ENCODE measurements at places on chromosomes 11 and 22. TPM values are rescaled to one million over a fixed set of nuclear protein-coding genes. Genes with fewer than 3 reads are reported as not detected.

- H3K27ac ChIP-seq = peak overlapping the region; percentile 97
- peaks cover 45% of the 10 kb centered on the region for H3K36me3 ChIP-seq
- peaks cover 33% of the 10 kb centered on the region for H3K4me1 ChIP-seq
Observed at GRCh38 chr11:59669611-59670009, 773 bp upstream of the PATL1 start.

DNA sequence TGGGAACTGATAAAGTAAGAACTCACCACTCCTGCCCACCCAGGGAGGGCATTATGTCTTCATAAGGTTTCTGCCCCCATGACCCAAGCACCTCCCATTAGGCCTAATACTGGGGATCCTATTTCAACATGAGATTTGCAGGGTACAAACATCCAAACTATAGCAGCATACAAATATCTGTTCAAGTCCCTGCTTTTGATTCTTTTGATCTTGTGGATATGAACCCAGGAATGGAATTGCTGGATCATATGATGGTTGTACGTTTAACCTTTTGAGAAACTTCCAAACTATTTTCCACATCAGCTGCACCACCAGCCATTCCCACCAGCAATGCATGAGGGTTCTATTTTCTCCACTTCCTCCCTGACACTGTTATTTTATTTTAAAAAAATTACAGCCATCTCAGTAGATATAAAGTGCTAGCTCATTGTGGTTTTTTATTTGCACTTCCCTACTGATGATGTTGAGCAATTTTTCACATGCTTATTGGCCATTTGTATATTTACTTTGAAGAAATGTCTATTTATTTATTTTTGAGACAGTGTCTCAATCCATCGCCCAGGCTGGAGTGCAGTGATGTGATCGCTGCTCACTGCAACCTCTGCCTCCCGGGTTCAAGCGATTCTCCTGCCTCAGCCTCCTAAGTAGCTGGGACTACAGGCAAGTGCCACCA, 7.1 kb upstream of the ATG16L2 start:
- H3K27me3 ChIP-seq = no peaks in the 10 kb centered on the region
- peaks cover 6% of the 10 kb centered on the region for H3K4me1 ChIP-seq
- no peaks in the 10 kb centered on the region for H3K36me3 ChIP-seq
- H3K4me3 ChIP-seq = no peak overlapping the region
- H3K27ac ChIP-seq = no peak overlapping the region

Gene TMEM126A
- 22.9 TPM for total RNA-seq

Gene LRRC4C
- not detected for total RNA-seq

- no peak overlapping the region for H3K4me3 ChIP-seq
- no peaks in the 10 kb centered on the region for H3K4me1 ChIP-seq
- no peak overlapping the region for H3K27ac ChIP-seq
- DNase-seq = no peak
- H3K36me3 ChIP-seq = no peaks in the 10 kb centered on the region
- H3K27me3 ChIP-seq = no peaks in the 10 kb centered on the region
Observed at GRCh38 chr11:94025690-94026394, 4.7 kb downstream of the HEPHL1 start.

Gene SAMM50
- 47.0 TPM for total RNA-seq

- no peak overlapping the region for H3K27ac ChIP-seq
- no peaks in the 10 kb centered on the region for H3K4me1 ChIP-seq
- no peak overlapping the region for H3K4me3 ChIP-seq
- no peaks in the 10 kb centered on the region for H3K36me3 ChIP-seq
Observed at GRCh38 chr11:128565881-128566280, 21.5 kb downstream of the ETS1 start.

DNA sequence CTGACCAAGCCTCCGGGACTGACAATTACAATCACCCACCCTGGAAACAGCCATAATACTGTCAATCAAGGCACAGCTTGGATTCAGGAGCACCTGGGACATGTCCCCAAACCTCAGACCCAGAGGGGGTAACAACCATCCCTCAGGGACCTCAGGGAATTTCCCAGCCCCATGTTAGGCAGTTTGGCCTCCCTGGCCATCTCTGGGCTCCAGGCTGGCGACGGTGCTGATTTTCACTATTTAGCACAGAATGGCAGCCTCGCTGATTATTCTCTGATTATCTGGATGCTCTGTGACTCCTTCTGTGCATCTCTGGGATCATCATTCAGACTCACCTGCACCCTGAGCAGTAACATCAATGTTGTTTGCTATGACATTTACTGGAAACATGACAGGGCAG, 45.8 kb upstream of the VPREB1 start:
- H3K36me3 ChIP-seq = no peaks in the 10 kb centered on the region
- H3K27ac ChIP-seq = no peak overlapping the region
